ENCODE measurements at places on chromosomes 13 and 19.

DNA sequence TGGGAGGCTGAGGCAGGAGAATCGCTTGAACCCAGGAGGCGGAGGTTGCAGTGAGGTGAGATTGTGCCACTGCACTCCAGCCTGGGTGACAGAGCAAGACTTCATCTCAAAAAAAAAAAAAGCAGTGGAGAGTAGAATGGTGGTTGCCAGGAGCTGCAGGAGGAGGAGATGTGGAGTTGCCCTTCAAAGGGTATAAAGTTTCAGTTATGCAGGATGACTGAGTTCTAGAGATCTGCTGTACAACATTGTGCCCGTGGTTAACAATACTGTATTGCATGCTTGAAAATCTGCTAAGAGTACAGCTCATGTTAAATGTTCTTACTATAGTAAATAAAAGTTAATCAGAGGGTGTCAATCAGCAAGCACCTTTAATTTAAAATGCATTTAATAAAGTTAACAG is 28.4 kb upstream of the LATS2 start:
- DNase-seq, result no peak

GRCh38 chr13:39692660-39693438 is 37.4 kb downstream of the COG6 start:
- no peak for DNase-seq

DNA sequence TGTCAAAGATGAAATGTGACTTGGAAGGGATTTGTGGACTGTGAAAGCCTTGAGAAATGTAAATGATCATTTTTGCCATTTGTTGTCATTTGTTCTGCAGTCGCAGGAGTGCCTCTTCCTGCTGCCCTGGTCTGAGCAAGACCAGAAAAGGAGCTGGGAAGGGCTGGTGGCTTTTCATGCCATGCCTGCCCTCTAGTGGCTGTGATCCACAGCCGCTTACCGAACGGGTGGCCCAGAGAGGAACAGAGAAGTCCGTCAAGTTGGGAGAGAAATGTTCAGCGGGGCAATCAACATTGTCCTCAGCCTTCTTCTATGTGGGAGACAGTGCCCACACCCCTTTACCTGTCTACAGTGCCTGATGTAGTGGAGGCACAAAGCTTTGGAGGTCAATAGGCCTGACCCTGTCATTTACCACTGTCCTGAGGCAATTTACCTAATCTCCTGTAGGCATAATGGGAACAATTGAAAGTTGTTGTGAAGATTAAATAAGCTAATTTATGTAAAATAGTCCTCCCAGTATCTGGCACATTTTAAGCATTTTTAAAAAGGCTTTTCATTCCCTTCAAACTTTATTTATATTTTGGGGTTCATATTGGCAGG is 224.5 kb downstream of the B3GLCT start:
- peak; percentile 6 for DNase-seq

DNA sequence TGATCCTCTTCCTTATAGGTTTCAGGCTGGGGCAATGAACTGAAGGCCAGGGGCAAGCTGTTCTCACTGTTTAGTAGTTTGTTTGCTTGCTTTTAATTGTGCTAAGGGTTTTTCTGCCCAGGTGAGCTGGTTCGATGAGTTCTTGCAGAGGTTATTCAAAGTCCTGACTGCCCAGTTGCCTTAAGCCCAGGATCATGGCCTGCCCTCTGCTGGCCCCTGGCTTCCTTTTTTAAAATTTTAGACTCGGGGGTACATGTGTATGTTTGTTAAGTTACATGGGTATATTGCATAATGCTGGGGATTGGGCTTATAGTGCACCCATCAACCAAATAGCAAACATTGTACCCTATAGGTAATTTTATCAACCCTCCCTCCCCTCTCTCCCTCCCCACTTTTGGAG is 65.7 kb downstream of the ZNF536 start:
- no peak for DNase-seq

- no peak for DNase-seq
These were observed 39.6 kb upstream of the FREM2 start for GRCh38 chr13:38647312-38647711.

GRCh38 chr13:73096638-73097037 is 37.8 kb downstream of the KLF5 start:
- no peak for DNase-seq

DNA sequence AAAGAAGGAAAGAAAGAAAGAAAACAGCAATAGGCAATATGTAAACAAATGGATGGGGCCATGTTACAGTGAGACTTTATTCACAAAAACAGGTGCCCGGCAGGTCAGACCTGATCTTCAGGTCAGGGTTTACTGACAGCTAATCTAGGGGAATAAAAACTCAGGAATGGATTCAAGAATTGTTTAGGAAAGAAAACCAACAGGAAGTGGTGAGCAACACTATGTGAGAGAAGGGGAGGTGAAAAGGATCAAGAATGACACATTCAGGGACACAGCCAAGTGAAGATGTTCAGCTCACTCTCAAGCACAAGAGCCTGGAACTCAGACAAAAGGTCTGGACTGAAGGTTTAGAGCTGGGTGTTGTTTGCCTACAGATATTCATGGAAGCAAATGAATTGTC is 244.5 kb downstream of the EFNB2 start:
- DNase-seq, result no peak

- DNase-seq, result no peak
These were observed 5.4 kb downstream of the TM9SF2 start for GRCh38 chr13:99506634-99507033.

- DNase-seq, result no peak
These were observed 8.9 kb upstream of the OR1I1 start for GRCh38 chr19:15072930-15073647.

DNA sequence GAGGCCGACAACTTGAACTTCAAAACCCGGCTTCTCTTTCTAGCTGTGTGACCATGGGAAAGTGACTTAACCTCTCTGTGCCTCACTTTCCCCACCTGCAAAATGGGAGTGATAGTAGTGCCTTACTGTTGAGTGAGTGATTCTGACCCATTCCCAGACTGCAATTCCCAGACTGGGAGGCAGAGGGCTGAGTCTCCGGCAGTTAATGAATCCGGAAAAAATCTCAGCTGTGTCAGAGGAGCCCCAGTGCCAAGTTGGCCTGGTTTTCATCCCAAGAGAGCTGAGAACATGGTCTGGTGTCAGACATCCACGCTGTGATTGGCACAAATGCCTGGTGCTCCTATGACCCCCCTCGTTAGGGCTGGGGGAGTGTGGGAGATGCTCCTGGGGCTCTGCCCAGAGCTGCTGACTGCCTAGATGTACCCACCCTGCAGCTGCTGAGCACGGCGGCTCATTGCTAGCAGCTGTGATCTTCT is 50.0 kb downstream of the PIN1 start:
- no peak for DNase-seq

- no peak for DNase-seq
These were observed 339.8 kb upstream of the OBI1 start for GRCh38 chr13:78998630-78999315.

- DNase-seq, result no peak
These were observed 52.0 kb upstream of the TNFRSF19 start for GRCh38 chr13:23518231-23518630.

DNA sequence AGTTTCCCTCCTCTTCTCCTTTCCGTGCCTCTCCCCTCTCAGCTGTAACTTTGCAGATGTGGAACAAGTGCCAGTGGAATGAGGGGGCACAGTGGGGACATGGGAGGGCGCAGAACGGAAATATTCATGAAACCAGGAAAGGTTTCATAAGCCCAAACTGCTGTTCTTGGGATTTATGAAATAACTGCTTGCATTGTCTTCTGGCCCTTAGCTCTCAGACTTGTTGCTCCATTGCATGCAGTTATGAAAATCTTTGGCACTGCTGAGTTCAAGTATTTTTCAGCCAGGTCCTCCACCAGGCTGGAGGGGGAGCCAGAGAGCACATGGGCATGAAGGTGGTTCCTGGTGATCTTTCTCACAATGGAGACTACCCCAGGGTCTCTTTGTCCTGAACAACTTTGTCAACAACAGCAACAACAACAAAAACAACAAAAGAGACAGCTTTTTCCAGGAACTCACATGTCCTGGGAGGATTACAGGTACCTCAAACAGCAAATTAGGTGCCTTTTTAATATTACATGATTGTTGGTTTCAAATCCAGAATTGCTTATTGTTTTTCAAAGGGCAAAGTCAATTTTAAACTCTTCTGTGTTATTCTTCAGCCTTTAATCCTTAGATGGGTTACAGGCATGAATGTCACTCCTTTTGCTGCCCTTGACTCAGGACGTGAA is 1.5 kb downstream of the RGCC start:
- no peak for DNase-seq

DNA sequence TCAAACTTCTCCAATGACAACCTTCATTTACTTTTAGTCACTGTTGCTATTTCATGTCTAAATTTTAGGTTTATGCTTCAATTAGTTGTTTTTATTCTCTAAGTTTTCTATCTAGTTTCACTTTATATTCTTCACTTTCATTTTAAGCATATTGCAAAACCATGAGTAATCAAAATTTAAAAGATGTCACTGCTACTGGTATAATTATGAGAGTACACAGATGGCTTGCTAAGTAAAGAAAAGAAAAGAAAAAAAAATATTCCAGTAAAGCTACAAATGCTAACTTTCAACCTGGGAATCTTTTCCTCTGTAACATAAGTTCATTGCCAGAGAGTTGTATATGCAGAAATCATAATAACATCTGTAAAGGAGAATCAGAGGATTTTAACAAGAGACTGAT is 1624.7 kb downstream of the PCDH9 start:
- no peak for DNase-seq

- no peak for DNase-seq
These were observed 8.5 kb upstream of the SIGLEC8 start for GRCh38 chr19:51466723-51467122.

DNA sequence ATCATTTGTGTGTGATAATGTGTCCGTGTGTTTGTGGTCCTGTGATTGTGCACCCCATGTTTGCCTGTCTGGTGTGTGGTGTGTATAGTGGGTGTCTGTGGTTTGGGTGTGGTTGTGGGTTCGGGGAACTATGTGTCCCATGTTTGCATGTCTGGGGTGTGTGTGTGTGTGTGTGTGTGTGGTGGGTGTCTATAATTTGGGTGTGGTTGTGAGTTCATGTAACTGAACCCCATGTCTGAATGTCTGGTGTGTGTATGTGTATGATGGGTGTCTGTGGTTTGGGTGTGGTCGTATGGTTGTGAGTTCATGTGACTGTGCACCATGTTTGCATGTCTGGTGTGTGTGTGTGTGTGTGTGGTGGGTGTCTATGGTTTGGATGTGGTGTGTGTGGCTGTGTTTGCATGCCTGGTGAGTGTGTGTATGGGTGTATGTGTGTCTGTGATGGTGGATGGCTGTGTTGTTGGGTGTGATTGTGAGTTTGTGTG is 11.1 kb upstream of the NFIX start:
- DNase-seq, result no peak

GRCh38 chr13:94033830-94034642 is 445.4 kb downstream of the DCT start:
- no peak for DNase-seq

DNA sequence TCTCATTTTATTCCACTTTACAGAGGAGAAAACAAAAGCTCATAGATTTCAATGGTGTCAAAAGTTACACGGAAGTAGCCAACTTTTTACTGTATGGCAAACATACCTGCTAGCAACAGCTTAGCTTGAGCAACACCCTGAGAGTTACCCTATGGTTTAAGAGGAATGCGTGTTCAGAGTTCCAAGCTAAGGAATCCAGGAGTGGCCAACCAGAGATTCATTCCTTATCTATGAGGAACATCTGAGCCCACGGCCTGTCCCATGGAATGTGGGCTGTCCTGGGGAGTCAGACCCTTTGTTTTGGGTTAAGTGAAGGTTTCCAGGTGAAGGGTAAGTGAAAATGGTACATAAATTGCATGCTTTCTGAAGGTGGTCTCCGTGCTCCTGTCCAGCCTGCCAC is 67.5 kb downstream of the STARD13 start:
- DNase-seq, result no peak

DNA sequence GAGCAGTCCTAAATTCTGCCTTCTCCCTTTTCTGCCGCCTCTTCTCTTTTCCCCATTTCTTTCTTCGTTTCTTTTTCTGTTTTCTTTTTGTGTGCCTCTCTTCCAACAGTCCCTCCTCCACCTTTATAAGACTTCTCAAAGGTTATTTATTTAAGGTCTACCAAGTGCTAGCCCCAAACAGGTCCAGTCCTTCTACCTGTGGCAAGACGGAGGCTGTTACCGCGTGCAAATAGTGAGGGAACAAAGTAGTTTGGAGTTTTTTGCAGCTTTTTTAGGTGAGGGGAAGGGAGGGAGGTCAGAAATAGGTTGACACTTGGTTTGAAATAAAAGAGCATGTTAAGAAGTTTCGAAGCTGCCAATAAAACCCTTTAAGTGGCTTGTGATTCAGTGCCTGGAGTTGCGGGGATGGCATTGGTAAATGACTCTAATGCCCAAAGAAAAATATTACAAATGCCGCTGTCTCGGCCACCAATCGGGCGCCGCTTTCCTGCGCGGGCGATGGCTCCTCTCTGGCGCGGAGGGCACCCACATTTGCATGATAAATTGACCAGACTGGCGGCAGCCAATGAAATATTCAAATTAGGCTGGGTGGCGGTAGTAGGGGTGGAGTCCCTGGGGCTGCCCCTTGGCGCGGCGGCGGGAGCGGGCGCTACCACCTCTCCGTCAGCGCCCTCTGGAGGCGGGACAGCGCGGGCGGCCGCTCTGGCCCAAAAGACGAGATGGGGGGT is 7.5 kb upstream of the TSHZ3 start:
- DNase-seq, result no peak

DNA sequence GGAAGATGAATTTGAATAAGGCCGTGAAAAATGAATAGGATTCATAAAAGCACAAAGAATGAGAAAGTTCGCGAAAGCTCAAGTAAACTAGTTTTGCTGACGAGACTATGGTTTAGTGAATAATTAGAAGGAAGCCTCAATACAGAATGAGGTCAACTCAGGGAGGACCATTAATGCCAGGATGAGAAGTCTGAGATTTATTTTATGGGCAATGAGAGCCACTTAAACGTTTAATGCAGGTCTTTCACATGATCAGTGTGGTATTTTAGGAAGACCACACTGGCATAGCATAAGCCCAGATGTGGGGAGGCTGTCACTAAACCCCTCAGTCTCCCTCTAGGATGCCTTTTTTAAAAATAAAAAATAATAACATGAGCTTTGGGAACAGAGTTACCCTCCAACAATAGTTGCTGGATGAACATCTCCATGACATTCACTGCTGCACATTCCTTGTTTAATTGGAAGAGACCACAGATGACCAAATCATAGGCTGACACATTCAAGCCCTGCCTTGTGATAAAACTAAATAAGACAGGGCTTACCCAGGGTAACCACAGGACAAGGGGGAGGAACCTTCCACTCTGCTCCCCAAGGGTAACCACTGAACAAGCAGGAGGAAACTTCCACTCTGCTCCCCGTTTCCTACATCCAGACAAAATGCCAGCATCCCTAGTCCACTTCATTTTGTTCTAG is 43.6 kb upstream of the LSM14A start:
- DNase-seq, result no peak

DNA sequence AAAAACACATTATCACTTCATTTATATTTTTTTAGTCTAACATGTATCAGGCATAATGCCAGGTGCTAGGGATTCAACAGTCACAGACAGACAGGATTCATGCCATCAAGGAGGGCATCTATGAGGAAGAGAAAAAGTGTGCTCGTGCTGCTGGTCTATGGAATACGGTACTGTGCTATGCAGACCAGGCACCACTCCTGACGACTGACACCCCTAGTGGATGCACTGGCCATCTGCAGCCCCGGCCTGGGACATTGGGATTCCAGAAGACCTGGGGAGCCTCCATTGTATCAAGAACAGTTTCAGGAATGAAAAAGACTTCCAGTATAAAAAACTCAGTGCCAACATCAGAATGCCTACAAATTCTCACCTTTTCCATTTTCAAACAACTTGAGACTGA is 94.0 kb downstream of the KLF12 start:
- DNase-seq, result no peak

GRCh38 chr13:114132419-114133121 is at the start of gene RASA3:
RASA3 (minus strand) TSS chr13:114132623; CDS start chr13:114132489, 134 bp downstream.
- DNase-seq, result no peak
